Activated naive CD4-positive, alpha-beta T cell treated with Interleukin-2 at 50 U/mL for 16 hours (primary cell): ENCODE measurements at places on chromosomes 12 and 14.
A peak's percentile ranks its signal among the peaks of the same experiment; 100 is the strongest.

GRCh38 chr14:61358554-61359226, 37.3 kb downstream of the PRKCH start:
- no peak for DNase-seq

- no peak for DNase-seq
Measured at GRCh38 chr14:73817020-73817655, 34.5 kb upstream of the PTGR2 start.

DNA sequence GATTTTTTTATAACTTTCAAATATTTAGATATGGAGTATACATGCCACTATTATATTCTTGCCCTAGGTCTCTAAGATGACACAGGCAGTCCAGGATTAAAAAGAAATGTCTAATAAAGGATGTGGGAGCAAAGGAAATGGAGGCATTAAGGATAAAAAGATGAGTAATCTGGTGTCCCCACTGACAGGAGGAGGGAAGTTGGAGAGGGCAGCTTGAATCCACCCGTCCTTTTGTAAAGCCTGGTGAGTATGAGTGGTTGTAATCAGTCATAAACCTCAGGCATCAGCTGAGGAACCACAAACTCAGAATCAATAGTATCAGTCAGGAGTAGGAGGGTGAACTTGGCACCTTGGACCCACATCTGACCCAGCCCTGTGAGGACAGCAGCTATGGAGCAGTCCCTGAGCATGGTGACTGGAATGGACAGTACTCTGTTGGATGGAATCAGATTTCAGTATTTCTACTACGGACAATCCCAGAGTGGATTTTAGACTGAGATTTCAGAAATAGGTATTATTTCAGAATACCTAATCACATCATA, 100.5 kb downstream of the EXOC5 start:
- no peak for DNase-seq

DNA sequence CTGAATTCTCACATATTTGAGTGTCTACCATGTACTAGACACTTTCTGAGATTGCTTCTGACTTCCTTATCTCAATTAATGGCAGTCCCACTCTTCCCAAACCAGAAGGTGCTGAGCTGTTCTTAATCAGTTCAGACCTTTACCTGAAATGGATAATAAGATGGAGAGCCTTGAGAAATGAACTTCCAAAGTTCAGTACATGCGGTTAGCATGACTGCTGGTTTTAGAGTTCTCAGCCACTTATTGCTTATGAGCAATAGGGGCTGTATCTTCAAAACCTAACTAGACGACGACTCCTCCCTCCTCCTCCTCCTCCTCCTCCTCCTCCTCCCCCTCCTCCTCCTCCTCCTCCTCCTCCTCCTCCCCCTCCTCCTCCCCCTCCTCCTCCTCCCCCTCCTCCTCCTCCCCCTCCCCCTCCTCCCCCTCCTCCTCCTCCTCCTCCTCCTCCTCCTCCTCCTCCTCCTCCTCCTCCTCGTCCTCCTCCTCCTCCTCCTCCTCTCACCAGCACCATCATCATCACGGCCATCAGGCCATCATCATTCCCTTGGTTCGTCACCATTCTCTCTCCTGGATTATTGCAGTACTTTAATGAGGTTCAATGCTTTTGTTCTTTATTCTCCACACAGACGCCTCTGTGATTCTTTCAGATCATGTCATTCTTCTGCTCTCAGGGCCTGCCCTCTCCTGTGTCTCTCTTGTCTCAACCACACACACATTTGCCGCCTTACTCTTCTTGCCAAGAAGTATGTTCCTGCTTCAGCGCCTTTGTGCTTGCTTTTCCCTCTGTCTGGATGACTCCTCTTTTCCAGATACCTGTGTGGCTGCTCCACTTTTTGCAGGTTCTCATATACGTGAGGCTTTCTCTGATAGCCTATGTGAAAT, 2.7 kb downstream of the PCNX1 start:
- peak; percentile 18 for DNase-seq

DNA sequence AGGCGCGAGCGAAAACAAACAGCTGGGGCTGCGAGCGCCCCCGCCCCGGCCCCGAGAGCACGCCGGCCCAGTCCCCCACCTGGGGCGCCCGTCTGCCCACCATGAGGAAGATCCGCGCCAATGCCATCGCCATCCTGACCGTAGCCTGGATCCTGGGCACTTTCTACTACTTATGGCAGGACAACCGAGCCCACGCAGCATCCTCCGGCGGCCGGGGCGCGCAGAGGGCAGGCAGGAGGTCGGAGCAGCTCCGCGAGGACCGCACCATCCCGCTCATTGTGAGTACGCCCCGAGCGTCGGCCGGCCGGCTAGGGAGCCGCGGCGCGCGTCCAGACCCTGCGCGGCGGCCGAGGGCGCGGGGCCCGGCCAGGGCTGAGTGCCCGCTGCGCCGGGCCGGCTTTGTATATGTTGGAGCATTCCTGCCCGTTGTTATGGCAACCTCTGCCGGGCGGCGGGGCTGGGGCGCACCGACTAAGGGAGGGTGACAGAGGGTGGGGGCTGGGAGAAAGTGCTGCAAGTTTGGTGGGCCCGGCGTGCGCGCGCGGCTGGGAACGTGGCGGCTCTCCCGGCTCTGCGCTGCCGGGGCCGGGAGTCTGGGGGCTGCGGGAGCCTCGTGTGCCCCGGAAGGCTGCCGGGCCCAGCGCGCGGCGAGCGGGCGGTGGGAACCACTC, 367 bp downstream of the GALNT16 start:
- no peak for DNase-seq

DNA sequence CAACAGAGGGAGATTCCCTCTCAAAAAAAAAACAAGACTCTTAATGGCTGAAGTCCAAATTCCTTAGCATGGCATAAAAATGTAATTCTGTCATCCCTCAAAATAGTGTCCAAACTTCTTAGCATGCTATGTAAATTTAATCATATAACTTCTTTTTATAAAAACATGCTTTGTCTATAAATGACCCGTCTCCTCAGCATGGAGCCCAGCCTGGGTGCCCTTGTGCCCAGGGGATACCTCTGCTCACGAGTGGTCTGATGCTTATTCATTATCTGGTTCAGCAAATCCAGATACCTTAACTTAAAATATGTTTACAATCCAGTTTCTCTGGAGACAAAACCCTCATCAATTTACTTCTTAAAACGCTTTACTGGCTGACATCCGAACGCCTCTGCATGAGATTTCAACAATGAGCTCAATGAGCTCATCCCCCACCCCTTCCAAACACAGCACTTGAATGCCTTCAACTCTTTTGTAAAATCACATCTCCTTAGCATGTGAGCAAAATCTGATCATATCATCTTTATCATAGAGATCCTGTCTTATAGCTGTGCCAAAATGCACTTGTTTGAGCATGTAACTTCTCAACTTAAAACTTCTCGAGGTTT, 15.7 kb downstream of the RTL1 start:
- DNase-seq: no peak

GRCh38 chr14:91078095-91078737, 17.8 kb upstream of the RPS6KA5 start:
- DNase-seq: peak; percentile 64

DNA sequence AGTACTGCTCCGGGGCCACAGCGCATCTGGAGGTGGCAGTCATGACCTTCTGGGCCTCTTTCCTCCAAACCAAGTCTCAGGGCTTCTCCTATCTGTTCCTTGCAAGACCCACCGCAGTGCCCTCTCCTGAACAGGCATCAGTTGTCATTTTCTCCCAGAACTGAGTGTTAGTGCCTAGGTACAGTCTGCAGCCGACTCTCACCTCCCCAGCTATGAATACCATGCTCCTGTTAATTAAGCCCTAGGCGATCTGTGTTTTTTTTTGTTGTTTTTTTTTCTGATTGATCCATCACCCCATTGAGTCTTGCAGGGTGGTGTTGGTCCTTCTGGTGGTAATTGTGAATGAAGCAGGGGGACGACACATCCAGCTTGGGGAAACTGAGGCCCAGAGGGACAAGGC, 47.5 kb upstream of the DLK1 start:
- no peak for DNase-seq

GRCh38 chr12:18158774-18159557, 69.0 kb upstream of the RERGL start:
- DNase-seq: peak; percentile 3

- no peak for DNase-seq
Measured at GRCh38 chr14:54909817-54910558, 7.4 kb upstream of the GCH1 start.

GRCh38 chr14:96138241-96138640, 66.4 kb upstream of the BDKRB2 start:
- no peak for DNase-seq

- no peak for DNase-seq
Measured at GRCh38 chr12:17203497-17203896, 597.5 kb upstream of the LMO3 start.

GRCh38 chr12:105590571-105590970, 260.1 kb downstream of the C12orf75 start:
- no peak for DNase-seq

GRCh38 chr12:104695453-104696148, 238.9 kb downstream of the CHST11 start:
- peak; percentile 86 for DNase-seq

DNA sequence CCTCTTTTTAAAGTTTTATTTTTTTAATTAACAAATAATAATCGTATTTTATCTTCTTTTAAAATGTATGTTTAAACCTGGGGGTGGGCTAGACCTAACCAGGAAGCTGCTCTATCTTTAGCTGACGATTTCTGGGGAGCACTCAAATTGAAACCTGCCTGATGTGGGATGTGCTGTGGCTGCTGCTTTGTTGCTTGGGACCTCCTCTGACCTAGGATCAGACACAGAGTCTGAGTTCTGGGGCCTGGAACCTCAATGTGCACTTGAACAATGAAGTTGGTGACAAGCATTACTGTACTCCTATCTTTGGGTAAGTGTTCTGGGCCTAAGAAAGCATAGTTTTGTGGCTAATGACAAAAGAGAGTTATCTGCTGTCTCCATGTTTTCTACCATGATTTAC, 386.7 kb downstream of the DAD1 start:
- DNase-seq: no peak

- DNase-seq: no peak
Measured at GRCh38 chr12:70628701-70629480, 8.3 kb downstream of the PTPRB start.

DNA sequence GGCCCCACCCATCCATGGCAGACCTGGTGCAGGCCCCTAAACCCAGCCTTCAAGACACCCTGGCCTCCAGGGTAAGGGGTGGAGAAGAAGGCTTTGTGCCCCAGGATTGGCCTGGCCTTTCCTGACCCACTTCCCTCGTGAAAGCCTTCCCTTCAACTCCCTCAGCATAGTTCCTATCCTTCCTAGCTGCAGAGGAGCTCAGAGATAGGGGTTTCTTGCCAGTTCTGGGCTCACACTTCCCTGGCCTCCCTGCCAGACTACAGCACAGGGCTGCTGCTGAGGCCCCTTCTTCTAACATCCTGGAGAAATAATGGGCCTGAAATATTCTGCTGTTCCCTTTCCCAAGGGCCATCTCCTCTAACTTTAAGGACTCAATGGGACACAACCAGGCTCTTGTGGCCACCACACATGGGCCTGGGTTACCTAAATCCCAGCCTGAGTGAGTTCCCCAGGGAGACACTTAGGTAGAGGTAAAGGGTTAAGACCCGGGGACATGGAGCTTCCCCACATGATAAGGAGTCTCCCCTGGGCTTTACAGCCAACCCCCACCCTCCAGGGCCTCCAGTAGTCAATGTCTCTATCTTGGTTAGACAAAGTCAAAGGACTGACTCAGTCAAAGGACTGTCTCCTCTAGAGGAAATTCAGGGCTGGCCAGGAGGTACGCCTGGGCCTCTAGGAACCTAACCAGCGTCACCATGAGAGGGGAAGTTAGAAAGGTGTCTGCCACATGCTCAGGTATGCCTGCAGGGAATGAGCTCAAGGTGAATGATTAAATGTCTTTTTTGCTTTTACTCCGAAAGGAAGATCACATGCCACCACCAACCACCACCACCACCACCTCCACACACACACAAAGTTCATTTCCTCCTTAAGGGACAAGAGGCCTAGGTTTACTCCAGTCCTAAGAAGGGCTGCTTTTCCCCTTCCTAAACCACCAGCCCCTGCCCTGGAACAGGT, 7.1 kb downstream of the ZFP36L1 start:
- DNase-seq: peak; percentile 46

- DNase-seq: no peak
Measured at GRCh38 chr14:24160499-24160849, 591 bp upstream of the IRF9 start.

DNA sequence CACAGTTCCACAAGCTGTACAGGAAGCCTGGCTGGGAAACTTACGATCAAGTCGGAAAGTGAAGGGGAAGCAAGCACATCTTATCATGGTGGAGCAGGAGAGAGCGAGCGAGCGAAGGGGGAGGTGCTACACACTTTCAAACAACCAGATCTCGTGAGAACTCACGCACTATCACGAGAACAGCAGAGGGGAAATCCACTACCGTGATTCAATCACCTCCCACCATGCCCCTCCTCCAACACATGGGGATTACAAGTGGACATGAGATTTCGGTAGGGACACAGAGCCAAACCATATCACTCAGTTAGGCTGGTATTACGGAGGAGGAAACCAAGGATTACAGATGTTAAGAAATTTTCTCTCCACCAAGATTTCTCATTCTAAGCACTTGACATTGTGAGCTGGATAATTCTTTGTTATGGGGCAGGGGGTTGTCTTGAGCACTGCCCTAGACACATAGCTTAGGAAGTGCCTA, 262.0 kb upstream of the G2E3 start:
- no peak for DNase-seq

DNA sequence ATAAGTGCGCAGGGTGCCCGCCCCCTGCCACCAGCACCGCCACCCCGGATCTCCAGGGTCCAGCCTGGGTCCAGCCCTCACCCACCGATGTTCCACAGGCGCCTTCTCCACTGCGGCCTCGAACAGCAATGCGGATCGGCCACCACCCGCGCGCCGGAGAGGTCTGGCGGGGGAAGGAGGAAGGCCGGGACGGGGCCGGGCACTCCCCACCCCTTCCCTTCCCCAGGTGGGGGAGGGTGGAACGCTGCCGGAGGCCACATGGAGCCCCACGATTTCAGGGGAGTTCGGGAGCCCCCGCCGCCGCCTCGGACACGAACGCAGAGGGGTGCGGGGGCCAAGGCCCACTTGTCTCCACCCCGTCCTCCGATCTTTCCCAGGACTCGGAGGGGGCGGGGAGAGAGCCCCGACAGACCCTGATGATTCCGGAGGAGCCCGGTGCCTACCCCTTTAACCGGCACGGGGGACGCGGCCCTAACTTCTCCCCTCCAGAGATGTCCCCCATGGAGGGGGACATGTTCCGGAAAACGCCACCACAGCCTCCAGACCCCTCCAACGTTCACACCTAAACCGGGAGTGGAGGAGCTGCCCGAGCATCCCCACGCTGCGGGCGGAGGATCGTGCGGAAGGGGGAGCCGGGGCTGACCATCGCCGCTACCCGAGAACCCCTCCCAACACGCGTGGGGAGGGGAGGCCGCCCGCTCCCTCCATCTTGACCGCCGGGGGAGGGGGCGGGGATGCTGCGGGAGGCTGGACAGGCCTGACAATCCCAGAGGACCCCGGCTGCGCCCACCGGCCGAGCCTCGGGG, 1.1 kb downstream of the ATXN2 start:
- DNase-seq: peak; percentile 33

GRCh38 chr14:69559581-69560011, 15.1 kb downstream of the CCDC177 start:
- DNase-seq: no peak
